ENCODE measurements at places on chromosomes 16 and 17.
A peak's percentile ranks its signal among the peaks of the same experiment; 100 is the strongest.

GRCh38 chr17:16472539-16472938 is 19.5 kb downstream of the LRRC75A start:
- DNase-seq, result no peak

GRCh38 chr16:56451753-56452689 is 667 bp downstream of the OGFOD1 start:
- peak; percentile 41 for DNase-seq

- DNase-seq, result no peak
Measured at GRCh38 chr16:58197314-58198012, 443 bp downstream of the CSNK2A2 start.

DNA sequence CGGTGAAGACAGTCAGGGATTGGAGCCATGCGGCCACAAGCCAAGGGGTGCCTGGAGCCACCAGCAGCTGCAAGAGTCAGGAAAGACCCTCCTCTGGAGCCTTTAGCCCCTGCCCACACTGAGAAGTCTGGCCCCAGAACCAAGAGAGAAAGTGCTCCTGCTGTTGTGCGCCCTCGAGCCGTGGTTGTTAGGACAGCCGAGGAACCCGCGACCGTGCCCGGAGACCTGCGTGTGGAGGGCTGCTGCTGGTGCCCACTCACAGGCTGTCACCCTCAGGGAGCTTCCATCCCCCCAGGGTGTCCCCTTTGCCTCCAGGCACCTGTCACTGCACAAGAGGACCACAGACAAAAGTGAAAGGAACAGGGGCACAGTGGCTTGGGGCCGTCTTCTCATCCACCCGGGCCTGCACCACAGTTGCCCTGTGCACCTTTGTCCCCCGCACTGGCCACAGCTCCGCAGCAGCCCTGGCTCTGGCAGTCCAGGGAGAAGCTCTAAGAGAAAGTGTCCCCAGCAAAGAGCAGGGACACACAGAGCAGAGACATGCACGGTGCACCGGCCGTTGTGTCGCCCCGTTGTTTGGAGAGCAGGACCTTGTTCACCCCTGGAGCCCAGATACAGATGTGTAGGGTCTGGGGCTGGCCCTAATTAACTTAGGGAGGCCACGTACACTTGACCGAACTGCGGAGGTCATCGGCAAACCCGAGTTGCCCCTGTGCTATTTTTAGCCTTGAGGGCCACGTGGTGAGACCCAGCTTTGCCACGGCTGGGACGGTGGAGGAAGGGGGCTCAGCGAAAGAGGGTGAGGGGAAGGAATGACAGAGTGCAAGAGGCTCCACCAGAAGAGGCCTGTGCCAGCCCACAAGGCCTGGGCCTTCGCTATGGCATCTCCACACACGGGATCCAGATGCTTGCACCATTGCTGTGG is 329.2 kb downstream of the C16orf95 start:
- DNase-seq, result no peak

- peak; percentile 51 for DNase-seq
Measured at GRCh38 chr16:16019488-16019887, 70.1 kb downstream of the ABCC1 start.

DNA sequence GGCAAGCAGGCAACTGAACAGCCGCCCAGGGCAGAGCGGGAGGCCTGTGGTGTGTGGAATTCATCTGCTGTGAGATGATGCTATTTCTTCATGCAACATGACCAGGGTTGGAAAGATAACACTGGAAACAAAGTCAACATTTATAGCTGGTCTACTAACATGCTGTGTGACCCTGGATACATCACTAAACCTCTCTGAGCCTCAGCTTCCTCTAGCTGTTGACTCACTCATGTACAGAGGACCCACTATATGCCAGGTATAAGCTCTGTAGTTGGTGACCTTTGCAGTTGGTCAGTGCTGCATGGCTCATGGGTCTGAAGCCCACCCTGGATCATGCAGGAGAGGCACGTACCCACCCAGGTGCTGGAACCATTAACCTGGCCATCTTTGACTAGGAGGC is 180.9 kb downstream of the ZNF423 start:
- DNase-seq, result no peak

- DNase-seq, result peak; percentile 84
Measured at GRCh38 chr17:2157675-2158395, 102.9 kb downstream of the HIC1 start.

Measured in mammary epithelial cell (primary cell).